ENCODE measurements at places on chromosomes 3 and 15.
A peak's percentile ranks its signal among the peaks of the same experiment; 100 is the strongest.

DNA sequence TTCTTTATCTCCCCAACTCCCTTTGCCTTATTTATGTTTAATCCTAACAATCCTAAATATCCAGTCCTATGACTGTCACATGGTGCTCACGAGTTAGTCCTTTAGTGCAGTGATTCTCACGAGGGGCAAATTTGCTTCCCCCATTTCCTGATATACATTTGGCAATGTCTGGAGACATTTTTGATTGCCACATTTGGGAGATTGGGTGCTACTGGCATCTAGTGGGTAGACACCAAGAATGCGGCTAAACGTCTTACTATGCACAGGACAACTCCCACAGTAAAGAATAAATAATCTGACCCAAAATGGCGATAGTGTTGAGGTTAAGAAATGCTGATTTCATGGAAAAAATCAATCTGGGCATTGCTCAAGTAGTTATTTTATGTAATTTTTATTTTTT lies 466.5 kb downstream of the ROBO2 start:
- no peak for DNase-seq

- no peak for DNase-seq
These were observed 586.9 kb upstream of the DPPA4 start for GRCh38 chr3:109924196-109924595.

GRCh38 chr3:117611211-117611610 lies 901.6 kb downstream of the TUSC7 start:
- DNase-seq, result no peak

DNA sequence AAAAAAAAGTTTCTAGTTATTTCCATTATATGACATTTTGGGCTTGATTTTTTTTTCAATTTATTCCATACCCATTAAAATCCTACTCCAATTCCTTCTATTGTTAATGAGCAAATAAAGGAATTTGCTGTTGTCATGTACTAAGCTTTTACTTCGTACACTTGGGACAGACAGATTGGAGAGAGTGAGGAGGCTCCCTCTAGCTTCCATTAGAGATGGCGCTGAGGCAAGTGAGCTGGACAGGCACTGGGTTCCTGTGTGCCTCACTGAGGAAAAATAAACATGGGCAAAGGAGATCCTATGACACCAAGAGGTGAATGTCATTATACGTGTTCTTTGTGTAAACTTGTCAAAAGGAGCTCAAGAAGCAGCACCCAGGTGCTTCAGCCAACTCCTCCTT lies 441.1 kb upstream of the MDFIC2 start:
- peak; percentile 72 for DNase-seq

GRCh38 chr3:46371519-46372340 lies 984 bp downstream of the CCR5 start:
- DNase-seq, result no peak

DNA sequence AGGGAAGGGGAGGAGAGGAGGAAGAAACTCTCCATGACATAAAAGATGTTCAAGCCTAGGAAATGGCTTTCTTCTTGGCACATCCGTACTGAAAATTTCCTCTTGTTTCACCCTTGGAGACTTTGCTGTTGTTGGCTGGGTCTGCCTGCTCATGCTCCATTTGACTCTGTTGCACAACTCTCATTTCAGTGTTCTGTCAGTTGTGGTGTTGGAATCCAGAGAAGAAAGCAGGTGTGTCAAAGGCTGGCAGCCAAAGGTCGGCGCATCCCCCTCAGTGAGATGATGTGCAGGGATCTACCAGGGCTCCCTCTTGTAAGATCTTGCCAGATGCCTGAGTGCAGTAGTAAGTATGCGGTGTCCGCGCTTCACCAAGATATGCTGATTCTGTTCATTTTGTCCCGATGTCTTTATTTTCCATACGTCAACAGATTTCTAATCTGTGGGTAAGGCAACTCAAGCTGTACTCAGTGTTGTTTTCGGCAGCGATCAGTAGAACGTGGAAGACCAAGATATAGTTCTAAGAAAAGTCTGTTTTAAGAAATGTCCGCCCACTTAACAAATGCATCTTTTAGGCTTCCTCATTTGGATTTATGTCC lies 265.2 kb upstream of the GOLGA6L4 start:
- DNase-seq, result no peak

GRCh38 chr3:74301056-74301455 lies 313.4 kb downstream of the CNTN3 start:
- DNase-seq, result no peak

GRCh38 chr3:39109086-39109485 lies 1.6 kb downstream of the TTC21A start:
- DNase-seq, result no peak

DNA sequence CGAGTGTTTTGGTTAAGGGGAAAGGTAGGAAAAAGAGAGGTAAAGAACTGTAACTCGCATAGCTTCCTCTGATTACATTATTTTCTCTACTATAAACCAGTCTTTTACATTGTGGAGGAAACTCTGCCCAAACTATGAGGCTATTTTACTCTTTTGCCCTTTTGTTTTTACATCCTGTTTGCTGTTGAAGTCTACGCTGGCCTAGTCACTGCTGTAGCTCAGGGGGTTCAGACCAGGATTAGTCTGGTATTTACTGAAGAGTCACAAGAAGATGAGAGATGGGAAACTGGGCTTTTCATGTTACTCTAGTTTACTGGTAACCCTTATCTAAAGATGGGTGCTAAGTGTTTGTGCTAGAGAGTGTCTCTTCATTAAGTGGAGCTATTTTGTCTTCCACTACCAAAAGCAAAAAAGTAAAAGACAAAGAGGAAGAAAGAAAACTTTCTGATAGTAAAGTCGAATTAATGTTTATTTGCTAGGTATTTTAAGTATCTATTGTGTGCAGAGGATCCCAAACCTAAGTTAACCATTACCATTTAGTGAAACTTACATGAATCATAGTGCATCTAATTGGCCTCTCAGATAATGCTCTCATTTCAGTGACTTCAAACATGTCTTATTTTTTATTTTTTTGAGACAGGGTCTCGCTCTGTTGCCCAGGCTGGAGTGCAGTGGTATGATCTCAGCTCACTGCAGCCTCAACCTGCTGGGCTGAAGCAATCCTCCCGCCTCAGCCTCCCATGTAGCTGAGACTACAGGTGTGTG lies 10.9 kb downstream of the RARB start:
- no peak for DNase-seq

DNA sequence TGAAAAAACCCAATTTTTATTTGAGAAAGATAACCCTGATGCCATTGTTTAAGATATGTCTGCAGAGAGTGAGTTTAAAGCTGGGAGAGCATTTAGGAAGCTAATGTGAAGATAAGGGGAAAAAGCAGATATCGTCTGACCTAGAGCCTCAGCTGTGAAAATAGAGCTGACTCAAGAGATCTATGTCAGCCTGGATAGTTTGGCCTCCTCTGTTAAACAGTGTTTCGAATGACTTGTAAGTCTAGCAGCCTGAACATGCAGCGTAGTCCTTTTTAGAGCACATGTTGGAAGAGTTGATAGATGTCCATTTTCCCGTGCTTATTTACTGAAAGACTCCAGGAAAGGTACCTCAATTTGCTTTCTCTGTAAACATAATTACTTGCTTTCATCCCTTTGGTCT lies 48.1 kb downstream of the ALCAM start:
- no peak for DNase-seq

DNA sequence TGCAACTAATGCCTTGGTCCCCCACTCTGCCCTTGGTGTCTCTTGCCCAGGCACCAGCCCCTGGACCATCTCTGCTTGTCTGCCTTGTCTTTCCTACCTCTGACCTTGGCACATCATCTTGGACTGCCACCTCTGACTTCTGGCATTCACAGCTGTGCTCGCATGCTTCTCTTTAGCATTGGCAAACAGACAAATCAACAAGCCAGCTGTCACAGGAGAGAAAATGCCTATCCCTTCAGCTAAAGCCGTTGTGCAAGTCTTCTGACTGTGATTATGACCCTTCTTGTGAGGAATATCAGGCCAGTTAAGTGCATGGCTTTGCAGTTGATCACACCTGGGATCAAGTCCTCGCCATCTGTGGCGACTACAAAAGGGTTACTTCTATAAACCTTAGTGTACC lies 84.6 kb downstream of the PRICKLE2 start:
- DNase-seq, result no peak

DNA sequence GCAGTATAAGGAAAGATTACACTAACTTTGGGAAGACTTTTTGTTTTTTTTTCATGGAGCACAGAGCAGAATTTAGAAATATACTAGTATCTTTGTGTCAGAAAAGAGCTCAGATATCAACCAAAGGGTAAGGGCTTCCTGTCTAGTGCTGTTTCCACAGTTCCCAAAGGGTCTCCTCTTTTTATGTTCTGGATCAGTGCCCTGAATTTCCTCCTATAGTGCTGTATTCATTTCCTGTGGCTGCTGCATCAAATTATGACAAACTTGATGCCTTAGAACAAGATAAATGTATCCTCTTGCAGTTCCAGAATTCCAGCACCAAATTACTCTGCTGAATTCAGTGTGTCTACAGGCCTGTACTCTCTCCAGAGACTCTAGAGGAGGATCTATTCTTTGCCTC lies 219.8 kb upstream of the THRB start:
- DNase-seq, result no peak

GRCh38 chr15:58398643-58399042 lies 33.1 kb upstream of the LIPC start:
- DNase-seq, result no peak

- no peak for DNase-seq
These were observed 662 bp upstream of the RFTN1 start for GRCh38 chr3:16514021-16514700.

DNA sequence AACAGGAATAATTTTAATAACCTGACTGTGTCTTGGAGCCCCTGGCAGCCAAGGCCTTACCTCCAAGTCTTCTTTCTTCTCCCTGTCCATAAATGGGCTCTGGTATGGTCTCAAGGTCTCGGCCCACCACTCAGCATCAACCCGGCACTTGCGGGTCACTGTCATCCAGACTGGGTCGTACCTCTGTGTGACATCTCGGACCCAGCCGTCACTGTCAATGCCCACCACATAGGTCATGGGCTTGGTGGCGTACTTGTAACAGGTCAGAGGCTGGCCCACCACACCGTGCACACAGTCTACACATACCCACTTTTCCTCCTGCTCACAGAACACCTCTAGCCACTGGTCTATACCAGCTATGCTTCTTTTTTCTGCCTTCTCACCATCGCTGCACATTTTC lies 20.4 kb downstream of the XPC start:
- no peak for DNase-seq

GRCh38 chr3:101803173-101803782 lies 24.3 kb downstream of the NXPE3 start:
- peak; percentile 33 for DNase-seq

DNA sequence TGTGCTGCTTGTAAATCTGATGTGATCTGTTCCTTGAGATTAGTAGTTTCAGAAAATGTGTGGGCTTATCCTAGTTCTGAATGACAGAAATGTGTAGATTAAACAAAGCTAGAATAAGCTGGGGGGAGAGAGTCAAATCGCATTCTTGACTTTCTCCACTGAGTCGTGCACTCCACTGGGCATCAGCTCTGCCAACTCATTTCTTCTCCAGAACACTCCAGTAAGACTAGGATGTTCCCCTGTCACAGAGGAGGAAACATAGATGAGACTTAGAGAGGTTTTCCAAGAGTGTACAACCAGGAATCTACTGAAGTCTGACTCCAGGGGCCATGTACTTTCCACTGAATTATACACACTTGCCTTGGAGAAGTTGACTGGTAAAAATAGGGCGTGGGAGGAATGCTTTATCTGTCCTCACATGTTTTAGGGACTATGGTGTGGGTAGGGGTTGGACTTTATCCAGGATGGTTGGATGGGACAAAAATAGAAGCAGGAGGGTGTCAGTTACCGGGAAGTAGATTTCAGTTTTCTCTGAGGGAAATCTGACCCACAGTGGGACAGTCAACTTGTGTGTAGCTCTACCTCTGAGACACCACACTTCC lies 298.2 kb downstream of the UBE2E2 start:
- no peak for DNase-seq

DNA sequence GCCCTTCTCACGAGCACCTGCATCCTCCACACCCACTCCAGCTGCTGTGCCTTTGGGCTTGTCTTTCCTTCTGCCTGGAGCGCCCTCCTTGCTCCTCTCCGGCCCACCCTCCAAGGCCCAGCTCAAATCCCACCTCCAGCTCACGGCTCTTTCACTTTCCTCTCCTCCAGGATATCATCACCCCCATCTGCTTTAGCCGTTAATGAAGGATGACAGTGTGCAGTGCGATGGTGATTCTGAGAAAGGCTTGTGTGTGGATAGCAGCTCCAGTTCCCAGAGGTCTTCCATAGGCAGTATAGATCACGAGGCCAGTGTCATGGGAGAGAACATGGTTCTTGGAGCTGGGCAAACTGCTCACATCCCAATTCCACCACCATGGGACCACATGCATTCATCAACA lies 237.4 kb downstream of the TLE3 start:
- no peak for DNase-seq

GRCh38 chr3:184133840-184134745 lies 1.1 kb upstream of the EIF2B5 start:
- DNase-seq, result peak; percentile 100

DNA sequence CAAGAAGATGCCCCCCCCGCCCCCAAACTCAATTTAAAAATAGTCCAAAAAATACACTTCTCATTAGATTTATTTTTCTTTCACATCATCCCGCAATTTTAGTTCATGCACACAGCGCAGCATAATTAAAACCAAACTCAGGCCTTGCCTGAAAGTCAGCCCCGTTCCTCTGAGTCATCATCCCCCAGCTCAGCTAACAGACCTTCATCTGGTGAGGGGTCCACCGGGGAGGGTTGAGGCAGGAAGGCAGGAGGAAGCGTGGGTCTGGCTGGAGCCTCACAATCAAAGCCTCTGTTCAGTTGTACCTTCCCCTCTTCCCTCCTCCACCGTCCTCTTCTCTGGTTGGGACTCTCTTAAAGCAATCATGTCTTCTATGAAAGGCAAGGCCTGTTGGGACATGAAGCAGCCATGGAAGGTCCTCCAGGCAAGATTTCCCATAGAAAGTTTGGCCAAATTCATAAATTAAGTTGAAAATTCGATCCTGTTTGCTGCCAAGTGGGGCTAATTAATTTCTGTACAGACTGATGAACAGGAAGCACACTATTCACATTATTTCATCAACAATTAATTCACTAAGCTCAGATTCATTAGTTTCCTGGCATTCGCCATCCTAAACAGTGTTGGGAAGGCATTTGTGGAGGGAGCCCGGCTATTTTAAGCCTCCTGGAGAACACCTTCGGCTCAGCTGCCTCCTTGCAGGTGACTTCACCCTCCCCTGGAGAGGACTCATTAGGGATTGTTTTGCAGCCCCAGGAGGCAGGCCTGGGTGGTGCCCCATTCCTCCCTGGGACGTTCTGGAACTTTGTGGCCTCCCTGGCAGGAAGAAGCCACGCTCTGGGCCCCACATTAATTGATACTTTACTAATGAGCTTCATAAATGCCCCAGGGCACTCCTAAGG lies 72.3 kb upstream of the BNC1 start:
- no peak for DNase-seq

- no peak for DNase-seq
These were observed 343.2 kb upstream of the ADAMTS9 start for GRCh38 chr3:65030847-65031463.

GRCh38 chr3:177282119-177282655 lies 84.9 kb upstream of the TBL1XR1 start:
- no peak for DNase-seq

GRCh38 chr3:71524672-71525071 lies 58.9 kb downstream of the FOXP1 start:
- no peak for DNase-seq

All from T47D (cell line).